G401 (cell line): ENCODE measurements at places on chromosomes 6 and 20. TPM values are rescaled to one million over a fixed set of nuclear protein-coding genes. Genes with fewer than 3 reads are reported as not detected.
A peak's percentile ranks its signal among the peaks of the same experiment; 100 is the strongest.

DNA sequence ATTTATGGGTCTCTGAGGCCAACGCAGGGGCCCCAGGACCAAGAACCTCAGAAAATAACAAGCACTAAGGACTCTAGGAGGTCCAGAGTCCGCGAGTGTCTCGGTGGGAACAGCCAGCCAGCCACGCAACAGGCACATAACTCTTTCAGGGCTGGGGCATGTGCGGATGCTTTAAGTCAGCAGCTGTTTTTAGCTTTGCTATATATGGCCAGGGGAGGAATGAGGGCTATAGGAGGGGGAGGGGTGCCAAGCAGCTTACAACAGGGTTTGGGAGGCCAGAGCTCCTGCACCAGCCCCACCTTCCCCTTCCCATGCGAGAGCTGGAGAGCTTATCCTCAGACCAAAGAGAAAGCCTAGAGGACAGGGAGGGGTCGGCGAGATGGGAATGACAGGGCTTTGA is 6.2 kb downstream of the JPH2 start:
- no peak for DNase-seq

DNA sequence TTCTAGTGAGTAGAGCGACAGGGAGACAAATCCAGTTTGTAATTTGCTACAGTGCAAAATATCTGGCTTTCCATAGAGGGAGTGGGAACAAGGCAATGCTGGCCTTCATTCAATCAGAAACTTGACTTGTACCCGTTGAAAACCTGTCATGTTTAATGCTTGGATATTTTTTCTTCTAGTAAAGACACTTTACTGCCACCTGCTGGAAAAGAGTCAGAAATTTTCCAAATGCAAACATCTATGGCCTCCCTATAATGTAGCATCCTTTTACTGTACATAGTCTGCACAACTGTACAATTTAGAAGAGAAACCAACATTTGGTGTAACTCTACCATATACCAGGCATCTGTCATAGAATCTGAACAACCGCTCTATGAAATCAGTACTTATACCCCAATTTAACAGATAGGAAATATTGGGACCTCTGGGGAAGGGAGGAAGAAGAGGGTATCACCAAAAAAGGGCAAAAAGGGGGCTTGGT is 16.7 kb upstream of the TBC1D20 start:
- peak; percentile 84 for DNase-seq

GRCh38 chr6:3625980-3626563 is 125.4 kb downstream of the PXDC1 start:
- no peak for DNase-seq

DNA sequence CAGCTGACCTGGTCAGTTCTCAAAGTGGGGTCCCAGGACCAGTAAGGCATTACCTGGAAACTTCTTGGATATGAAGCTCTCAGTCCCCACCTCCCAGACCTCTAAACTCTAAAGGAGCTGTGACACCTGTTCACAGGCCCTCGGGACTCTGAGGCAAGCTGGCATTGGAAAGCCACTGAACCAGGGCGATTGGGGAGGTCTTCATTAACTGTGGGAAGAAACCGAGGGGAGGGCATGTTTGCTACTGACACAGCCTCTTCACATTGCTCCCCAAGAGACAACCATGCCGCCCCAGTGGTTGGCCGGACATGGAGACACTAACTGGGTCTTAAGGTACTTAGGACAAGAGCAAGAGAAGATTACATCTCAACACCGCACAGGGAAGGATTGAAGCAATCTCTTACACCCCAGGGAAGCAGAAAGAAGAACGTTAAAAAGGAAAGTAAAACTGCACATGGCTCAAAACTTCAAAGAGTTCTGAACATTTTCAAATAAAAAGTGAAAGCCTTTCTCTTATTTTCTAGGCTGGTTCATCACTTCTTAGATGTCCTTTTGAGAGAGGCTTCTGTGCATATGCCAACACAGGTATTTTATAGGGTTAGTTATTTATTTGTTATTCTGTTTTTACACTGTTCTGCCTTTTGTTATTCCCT is 210.0 kb upstream of the CST7 start:
- DNase-seq = no peak

DNA sequence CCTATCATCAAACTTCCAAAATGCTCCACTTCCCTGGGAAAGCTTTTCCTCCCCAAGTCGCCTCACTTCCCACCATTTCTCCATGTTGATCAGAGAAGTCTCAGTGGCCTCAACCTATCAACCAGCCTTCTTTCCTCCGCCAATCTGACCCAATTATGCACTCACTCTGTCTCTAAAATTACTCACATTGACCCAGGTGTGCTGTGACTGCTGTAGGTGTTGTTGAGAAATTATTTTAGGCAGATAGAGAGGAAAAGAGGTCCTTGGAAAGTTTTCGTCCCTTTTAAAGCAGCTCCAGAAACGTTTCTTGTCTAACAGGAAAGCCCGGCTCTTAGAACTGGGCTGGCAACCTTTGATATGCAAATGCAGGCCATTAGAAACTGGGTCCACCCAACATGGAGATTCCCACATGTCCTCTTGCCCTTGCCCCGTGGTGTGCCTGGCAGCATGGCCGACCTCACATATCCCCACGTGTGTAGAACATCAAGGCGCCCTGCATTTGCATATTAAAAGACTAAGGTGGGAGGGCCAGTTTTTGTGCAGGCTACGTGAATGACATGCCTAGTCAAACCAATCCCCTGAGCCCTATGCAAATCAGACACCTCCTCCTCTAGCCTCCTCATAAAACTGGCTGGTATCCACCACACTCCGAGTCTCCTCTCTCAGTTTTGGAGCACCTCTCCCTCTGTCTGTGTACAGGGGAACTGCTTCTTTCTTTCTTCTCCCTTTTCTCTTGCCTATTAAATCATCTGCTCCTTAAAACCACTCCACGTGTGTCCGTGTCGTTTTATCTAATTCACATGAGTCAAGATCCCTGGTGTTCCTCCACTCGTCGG is 12.9 kb downstream of the IPCEF1 start:
- peak; percentile 10 for DNase-seq

- DNase-seq = no peak
Observed at GRCh38 chr20:2364044-2364443, 16.7 kb upstream of the TGM6 start.

GRCh38 chr20:40457404-40457803 is 231.6 kb downstream of the MAFB start:
- no peak for DNase-seq

DNA sequence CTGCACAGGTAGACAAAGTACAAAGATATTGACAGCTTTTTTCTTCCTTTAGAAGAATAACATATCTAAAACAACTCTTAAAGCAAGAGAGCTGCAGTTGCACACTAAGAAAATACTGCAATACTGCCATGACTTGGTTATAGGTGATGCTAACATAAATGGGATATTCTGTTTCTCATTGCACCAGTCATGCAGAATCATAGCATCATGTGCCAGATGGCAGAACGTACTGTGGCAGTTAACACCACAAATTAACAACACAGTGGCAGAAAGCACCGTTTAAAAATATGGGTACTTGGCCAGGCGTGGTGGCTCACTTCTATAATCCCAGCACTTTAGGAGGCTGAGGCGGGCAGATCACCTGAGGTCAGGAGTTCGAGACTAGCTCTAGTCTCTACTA is 7.4 kb downstream of the ASXL1 start:
- peak; percentile 72 for DNase-seq

- no peak for DNase-seq
Observed at GRCh38 chr6:39227476-39227875, 1.8 kb downstream of the KCNK5 start.

GRCh38 chr20:37356387-37356786 is 10.4 kb downstream of the SRC start:
- no peak for DNase-seq

- no peak for DNase-seq
Observed at GRCh38 chr20:23149623-23150279, 63.6 kb upstream of the CD93 start.

DNA sequence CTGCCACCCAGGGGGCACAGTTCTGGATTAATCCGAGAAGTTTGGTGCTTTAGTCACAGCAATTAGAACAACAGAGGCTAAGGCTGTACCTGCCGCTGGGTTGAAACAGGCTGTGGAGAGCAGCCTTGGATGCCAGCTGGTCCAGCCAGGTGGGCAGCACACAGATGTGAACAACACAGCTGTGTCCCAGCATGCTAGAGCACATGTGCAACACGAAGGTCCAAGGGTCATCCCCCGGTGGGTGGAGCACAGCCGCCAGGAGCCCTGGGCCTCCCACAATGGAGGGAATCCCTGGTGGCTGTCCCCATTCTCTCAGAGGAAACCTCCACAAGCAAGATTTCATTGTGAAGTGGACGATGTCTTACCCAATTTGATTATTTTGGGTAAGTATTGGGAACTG is 99.2 kb upstream of the SYNDIG1 start:
- no peak for DNase-seq

Gene PPP1R3G
- 0.25 and 0.58 TPM in 2 replicates for total RNA-seq

Gene OPRL1
- total RNA-seq = 4.2 and 5.0 TPM in 2 replicates

Gene CRISP2
- total RNA-seq = not detected in 2 replicates

Gene HLA-DQB1
- total RNA-seq = not detected in 2 replicates

Gene BANF2
- not detected in 2 replicates for total RNA-seq

Gene TRIM31
- total RNA-seq = not detected in 2 replicates

Gene AIF1
- 36.6 and 57.5 TPM in 2 replicates for total RNA-seq

Gene CD164
- 153 and 190 TPM in 2 replicates for total RNA-seq
